M059J (cell line): ENCODE measurements at places on chromosomes 4 and X.

DNA sequence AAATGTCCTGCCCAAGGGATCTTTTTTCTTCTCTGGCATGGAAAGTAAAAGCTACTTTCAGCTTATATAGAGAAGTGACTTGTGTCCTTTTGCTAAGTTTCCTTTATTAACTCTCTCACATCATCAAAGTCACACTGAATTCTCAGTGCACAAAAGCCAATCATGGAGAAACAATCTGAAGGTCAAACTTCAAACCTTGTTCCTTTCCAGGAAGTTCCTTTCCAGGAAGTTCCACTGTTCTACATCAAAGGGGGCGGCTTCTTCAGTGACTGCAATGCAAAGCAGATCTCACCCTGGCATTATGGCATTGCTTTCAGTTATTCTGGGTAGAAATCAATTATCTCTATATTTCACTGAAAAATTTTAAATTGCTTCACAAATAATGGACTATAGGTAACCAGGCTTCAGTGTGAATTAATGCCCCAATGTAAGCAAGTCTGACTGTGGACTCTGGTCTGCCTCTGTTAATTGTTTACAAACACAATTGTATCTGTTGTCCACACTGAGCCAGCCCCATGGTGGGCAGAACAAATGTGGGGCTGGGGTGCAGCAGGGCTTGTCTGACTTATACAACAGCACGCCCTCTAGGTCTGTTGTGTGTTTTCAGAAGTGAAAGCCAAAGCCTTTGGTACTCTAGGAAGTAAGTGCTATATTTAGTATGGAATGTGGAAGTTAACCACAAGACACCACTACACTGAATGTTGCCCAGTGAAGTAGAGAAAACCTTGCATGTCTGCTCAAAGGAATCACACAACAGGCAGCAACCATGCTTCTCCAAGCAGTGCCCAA, 98.8 kb downstream of the CDS1 start:
- peak; percentile 84 for DNase-seq

GRCh38 chr4:186982160-186982559, 258.5 kb upstream of the FAT1 start:
- DNase-seq = no peak

GRCh38 chrX:123834116-123834515, 25.7 kb upstream of the XIAP start:
- DNase-seq = no peak

GRCh38 chr4:119543779-119544178, 84.8 kb downstream of the PDE5A start:
- no peak for DNase-seq

DNA sequence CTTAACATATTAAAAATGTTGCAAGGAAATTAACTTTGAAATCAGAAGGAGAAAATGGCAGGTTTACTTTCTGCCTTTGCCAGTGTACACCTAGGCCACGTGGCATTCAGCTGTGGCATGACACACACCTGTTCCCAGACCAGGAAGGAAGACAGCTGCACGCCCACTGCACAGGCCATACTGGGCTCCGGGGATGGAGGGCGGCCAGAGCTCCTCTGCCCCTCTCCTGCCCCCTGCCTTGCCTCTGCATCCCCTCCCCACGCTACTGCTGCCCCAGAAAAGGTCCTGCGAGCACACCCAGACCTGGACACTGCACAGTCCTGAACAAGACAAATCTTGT, 68.4 kb downstream of the GATB start:
- DNase-seq = no peak

- no peak for DNase-seq
Observed at GRCh38 chrX:144648788-144649187, 598.5 kb upstream of the SPANXN1 start.

DNA sequence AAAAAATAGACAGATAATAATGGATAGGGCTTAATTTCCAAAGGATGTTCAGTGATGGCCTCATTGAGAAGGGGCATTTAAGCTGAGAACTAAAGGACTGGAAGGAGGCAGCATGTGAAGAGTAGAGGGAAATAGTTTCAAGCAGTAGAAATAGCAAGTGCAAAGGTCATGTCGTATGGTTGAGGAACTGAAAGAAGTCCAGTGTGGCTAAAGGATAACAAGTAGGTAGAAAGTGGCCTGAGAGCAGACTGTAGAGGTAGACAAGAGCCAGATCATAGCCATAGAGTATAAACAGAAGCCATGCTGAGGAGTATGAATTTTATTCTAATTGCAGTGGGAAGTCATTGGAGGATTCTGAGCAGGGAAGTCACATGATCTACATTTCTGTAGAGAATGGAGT, 72.3 kb downstream of the GRIA3 start:
- no peak for DNase-seq

DNA sequence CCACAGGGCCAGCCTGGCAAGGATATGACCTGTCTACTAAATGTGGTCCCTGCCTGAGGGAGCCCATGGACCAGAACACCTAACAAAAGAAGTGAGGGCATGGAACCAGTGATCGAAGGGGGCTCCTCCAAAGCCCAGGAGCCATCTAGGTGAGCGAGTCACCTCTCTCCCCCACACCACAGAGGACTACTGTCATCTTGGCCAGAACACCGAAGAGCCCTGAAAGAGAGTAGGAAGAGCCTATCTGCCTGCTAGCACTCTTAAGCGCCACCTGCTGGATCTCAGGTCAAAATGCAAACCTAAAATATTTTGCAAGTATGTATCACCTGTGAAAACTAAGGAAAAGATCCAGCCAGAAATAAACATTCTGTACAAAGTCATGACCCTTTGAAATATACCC, 137.9 kb upstream of the ZXDB start:
- DNase-seq = peak; percentile 22

DNA sequence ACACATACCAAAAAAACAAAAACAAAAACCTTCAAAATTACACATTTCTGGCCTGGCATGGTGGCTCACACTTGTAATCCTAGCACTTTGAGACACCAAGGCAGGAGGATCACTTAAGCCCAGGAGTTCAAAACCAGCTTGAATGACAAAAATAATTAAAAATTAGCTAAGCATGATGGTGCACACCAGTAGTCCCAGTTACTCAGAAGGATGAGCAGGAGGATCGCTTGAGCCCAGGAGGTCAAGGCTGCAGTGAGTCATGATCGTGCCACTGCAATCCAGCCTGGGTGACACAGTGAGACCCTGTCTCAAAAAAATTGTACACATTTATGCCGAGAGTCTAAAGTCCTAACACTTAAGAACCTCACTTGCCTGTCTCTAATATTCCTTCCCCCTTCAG, 18.3 kb downstream of the SLC39A8 start:
- no peak for DNase-seq

- no peak for DNase-seq
Observed at GRCh38 chrX:39822133-39822748, 275.5 kb downstream of the BCOR start.

- DNase-seq = peak; percentile 46
Observed at GRCh38 chr4:184347251-184348239, 126.8 kb downstream of the IRF2 start.

GRCh38 chrX:7262551-7262950, 114.6 kb upstream of the PUDP start:
- DNase-seq = no peak

GRCh38 chr4:75306506-75306905, 207.7 kb downstream of the RCHY1 start:
- no peak for DNase-seq

DNA sequence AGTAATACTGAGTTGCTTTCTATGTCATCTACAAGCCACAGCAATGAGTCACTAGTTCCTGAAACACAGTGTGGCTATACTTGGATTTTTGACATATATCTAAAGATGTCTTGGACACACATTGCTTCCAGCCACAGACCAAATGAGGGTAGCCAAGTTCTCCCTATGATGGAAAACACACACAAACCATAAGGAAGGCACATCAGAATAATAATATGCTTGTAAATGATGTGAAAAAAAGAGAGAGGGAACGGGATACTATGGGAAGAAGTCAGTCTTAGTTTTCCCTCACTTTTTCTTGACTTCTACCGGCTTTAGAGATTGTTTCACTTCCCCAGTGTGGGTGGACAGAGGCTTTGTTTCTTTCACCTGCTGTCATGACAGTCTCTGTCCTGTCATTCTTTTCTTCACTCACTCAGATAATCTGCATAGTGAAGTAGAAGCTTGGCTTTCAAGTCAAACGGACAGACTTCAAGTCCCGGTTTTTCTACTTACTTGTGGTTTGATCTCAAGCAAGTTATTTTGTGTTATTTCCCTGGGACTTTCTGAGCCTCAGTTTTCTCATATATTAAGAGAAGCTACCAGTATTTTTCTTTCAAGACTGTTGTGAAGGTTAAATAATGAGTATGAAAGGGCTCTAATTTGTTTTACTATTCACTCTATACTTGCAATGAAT, 34.7 kb downstream of the P2RY10 start:
- DNase-seq = peak; percentile 12

DNA sequence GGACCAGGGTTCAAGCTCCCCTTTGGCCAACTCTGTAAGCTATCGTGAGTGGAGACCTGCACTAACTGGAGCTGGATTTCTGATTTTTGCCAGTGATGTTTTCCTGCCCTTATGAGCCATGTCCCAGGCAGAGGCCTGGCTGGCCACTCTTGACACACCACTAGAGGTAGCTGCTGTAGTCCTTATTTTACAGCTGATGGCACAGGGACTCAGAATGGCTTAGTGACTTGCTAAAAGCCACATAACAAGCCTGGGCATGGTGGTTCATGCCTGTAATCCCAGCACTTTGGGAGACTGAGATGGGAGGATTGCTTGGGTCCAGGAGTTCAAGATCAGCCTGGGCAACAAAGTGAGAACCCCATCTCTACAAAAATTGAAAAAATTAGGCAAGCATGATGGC, 33.4 kb downstream of the CYTL1 start:
- peak; percentile 59 for DNase-seq

- DNase-seq = no peak
Observed at GRCh38 chr4:69848028-69848427, 11.9 kb downstream of the SULT1E1 start.

DNA sequence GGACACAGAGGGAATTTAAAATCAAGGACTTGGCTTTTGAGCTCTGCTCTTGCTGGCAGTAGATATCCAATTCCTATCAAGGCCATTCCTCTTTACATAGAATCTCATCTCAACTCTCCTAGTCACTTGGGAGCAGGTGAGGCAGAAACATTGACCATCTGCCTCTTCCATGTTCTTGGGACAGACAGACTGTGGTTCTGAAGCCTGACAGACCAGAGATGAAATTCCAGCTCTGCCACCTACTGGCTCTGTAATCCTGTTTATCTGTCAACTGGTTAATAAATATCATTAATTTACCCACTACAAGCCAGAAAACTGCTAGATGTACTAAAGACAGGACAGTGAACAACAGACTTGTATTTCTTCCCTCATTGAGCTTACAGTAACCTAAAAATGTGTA, 300.8 kb downstream of the ADGRL3 start:
- no peak for DNase-seq

DNA sequence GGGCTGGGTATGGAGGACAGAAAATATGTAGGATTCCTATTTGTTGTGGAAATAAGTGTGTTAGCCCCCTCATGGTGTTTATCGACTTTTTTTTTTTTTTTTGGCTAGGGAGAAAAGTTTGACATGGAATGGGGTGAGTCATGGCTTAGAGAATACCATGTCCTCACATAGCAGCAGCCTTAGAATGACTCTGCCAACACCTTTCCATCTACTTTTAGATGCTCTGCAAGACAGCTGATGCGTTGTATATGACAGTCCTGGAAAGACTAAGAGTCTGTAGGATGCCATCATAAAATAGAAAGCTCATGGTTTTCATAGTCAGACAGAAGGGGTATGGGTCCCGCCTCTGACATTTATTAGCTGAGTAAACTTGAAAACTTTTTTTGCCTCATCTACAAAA, 37.7 kb downstream of the MTTP start:
- DNase-seq = peak; percentile 5

- DNase-seq = peak; percentile 23
Observed at GRCh38 chr4:169410839-169411770, 140.3 kb upstream of the SH3RF1 start.

GRCh38 chrX:130336531-130336930, 3.2 kb upstream of the SLC25A14 start:
- no peak for DNase-seq

GRCh38 chr4:148015058-148015457, 283.2 kb downstream of the ARHGAP10 start:
- no peak for DNase-seq

GRCh38 chr4:57102050-57102624, 8.0 kb downstream of the IGFBP7 start:
- peak; percentile 91 for DNase-seq

- DNase-seq = no peak
Observed at GRCh38 chrX:48935301-48935670, 16.5 kb upstream of the PIM2 start.

DNA sequence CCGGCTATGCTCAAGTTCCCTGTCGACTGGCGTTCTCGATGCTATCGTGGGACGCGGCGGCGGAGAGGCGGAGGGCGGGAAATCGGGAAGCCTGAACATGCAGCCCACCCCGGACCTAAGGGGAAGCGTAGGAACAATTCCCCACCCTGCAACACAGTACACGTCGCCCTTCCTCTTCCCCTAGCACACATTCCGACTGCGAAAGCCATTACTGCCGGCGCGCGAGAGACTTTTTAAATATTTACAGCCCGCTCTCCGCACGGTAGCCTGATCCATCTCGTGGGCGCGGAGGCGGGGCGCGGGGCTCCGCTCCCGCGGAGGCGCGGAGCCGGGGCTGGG, 48.1 kb upstream of the BCOR start:
- no peak for DNase-seq

GRCh38 chrX:151901826-151902225, 10.9 kb upstream of the MAGEA4 start:
- DNase-seq = peak; percentile 53

GRCh38 chrX:115344885-115345614, 55.5 kb downstream of the LUZP4 start:
- peak; percentile 99 for DNase-seq

- peak; percentile 88 for DNase-seq
Observed at GRCh38 chrX:40504801-40505605, 75.8 kb upstream of the ATP6AP2 start.

GRCh38 chr4:99411041-99411440, 24.1 kb downstream of the ADH7 start:
- DNase-seq = no peak

DNA sequence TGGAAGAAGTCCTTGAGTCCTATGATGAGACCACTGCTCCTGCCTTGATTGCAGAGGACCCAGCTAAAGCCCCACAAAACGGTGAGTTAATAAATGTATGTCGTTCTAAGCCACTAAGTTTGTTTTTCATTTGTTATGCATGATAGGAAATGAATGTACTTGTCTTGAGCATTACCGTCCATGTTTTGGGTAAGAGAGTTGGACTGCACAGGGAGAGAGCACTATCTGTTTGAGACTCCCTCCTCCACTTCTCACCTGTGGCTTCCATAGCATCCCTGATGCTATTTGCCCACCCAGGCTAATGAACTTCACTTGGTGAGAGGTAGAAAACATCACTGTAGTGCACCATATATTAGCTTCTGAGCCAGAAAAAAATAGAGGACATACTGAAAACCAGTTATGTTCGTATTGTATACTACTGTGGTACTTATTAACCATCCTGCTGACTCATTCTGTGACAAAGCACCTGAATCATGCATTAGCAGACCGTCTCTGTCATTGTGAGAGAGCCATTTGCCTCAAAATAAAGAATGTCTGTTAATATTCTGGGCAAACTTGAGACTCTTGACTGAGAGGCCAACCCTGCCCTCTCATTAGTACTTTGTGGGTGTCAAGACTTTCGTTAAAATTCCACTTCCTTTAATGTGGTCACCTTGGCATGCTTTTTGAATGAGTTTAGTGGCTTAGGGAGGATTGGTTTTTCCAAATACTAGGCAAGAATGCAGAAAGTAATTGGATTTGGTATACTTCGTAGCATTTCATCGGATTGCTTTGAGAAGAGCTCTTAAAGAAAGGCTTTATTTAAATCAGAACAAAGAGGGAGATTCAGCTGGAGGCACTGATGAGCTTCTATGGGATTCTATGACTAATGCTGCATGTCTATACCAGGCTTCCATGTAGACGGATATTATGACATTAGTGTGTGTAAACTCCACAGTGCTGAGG, 99.3 kb upstream of the GRPR start:
- peak; percentile 76 for DNase-seq
